ENCODE measurements at places on chromosomes 5 and 9.
A peak's percentile ranks its signal among the peaks of the same experiment; 100 is the strongest.

GRCh38 chr9:75974016-75974766, 83.7 kb downstream of the PCSK5 start:
- DNase-seq = no peak

- DNase-seq = no peak
Observed at GRCh38 chr9:38343037-38343436, 49.5 kb upstream of the ALDH1B1 start.

GRCh38 chr5:19771174-19771835, 216.7 kb downstream of the CDH18 start:
- no peak for DNase-seq

- no peak for DNase-seq
Observed at GRCh38 chr5:7251132-7251531, 144.8 kb upstream of the ADCY2 start.

GRCh38 chr9:88236511-88237478, 98.5 kb upstream of the SPATA31C2 start:
- DNase-seq = no peak

DNA sequence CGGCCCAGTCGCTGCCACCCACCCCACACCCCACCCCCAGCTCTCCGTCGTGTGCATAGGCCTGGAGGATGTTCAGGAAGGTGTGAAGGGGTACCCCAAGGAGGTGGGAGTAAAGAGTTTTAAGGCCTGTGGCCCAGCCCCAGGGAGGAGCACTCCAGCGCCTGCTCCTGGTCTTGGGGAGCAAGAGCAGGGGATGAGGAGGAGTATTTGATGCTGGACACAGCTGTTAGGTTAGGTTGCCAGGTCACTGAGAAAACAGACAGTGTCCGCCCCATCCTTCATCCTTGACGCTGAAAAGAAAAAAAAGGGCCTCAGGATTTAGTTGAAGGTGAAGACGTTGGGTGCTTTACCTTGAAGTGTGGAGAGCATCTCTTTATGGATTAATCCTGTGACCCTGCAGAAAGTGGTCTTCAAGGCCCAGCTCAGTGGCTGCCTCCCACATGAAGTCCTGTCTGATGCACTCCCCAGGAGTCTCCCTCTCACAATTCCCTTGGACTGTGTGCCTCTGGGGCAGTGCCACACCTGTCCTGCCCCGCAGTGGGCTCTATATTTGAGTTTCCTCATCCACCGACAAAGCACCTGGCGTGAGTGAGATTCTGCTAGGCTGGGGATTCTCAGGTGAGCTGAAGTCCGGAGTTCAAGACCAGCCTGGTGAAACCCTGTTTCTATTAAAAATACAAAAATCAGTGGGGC, 101.8 kb downstream of the SPRY4 start:
- no peak for DNase-seq

DNA sequence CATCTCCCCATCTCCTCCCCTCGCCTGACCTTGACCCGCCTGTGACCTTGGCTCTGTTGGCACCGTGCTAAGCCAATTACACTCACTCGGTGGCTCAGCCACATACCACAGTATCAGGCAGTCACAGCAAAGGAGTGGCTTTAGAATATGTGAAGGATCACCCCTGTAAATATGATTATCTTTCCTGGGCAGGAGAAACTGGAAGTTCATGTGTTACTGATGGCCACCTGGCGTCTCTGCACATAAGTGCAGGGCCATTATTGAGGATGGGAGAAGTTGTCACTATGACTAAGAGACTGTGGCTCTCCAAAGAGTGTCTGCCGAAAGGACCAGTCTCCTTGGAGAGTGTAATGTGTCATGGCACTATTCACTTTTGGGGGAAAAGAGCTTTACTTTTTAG, 116.9 kb upstream of the S1PR3 start:
- peak; percentile 7 for DNase-seq

DNA sequence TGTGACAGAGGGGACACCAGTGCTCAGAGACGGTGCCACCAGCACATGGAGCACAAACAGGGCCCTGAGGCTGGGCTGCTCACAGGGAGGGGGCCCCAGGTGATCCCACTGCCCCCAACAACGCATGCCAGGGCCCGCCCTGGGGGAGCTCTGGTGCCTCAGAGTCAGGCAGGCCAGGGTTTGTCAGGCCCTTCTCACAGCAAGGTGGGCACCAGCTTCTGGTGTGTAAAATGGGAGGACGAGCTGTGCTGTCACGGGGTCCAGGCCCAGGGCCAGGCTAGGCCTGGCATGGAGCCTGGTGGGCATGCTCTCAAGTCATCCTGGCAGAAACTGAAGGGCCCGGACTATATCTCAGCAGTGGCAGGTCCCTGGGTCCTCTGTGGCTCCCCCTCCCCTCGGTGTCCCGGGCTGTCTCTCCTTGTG, 34.5 kb downstream of the PRRT1B start:
- DNase-seq = no peak

GRCh38 chr9:135693265-135693664, 6.0 kb downstream of the SOHLH1 start:
- no peak for DNase-seq

DNA sequence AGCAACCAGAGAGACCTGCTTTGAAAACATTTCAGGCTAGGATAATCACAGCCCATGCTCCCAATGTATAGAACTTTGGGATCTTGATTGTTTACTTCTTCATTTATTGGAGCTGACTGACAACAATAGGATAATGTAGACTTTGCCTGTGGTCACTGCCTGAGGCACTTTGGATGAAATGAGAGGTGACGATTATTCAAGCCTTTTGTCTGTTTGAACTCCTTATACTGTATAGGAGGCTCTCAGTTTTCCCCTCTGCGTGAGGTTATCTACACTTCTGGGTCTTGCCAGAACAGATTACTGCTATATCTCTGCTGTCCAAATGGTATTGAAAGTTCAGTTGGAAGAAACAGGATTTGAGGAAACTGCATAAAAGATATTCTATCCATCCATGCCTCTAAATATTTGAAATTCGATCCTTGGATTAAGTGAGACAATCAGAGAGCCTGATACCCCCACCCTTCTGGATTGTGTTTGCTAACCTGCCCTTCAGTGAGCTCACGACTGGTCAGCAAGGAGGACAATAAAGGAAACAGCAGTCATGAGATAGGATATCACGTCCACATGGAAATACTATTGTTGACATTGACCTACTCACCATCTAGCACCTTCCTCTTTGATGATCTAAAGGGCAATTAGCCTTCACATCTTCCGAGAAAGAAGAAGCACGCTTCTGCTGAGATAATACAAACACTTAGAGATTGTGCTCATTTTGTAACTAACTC, 98.1 kb downstream of the DOCK8 start:
- DNase-seq = peak; percentile 40

- no peak for DNase-seq
Observed at GRCh38 chr9:75953218-75953617, 62.7 kb downstream of the PCSK5 start.

GRCh38 chr5:168851902-168852321, 272.7 kb upstream of the PANK3 start:
- DNase-seq = no peak

DNA sequence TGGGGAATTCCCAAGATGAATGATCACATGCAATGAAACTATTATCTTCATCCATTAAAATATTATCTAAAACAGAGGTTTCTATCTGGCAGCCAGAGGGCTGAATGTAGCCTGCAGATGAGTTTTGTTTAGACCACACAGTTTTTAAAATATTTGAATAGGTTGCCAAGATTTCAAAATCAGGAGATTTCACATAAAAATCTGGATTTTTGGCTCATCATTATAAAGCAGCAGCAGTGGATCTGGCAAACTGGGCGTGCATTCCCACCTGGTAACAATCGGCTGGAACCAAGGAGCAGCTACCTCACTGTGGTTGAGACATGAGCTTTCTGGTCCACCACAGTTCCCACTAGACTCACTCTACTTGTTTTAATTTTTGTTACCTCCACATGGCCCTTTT, 155.1 kb downstream of the BNC2 start:
- no peak for DNase-seq

GRCh38 chr5:177555665-177556064, 1.3 kb upstream of the FAM193B start:
- no peak for DNase-seq

DNA sequence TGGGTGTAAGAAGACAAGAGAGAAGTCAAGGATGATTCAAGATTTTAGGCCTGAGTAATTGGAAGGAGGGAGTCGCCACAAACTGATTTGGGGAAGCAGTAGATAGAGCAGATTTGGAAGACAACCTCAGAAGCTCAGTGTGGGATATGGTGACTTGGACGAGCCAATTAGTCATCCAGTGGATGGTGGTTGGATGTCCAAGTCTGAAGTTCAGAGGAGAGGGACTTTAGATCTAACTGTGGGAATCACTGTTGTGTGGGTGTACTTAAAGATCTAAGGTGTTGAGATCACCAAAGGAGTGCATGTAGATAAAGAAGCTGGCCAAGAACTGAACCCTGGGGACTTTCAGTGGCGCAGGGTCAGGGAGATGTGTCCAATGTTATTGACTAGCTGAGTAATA, 2.2 kb downstream of the IDNK start:
- no peak for DNase-seq

- DNase-seq = peak; percentile 84
Observed at GRCh38 chr9:16532681-16533450, 337.6 kb downstream of the BNC2 start.

DNA sequence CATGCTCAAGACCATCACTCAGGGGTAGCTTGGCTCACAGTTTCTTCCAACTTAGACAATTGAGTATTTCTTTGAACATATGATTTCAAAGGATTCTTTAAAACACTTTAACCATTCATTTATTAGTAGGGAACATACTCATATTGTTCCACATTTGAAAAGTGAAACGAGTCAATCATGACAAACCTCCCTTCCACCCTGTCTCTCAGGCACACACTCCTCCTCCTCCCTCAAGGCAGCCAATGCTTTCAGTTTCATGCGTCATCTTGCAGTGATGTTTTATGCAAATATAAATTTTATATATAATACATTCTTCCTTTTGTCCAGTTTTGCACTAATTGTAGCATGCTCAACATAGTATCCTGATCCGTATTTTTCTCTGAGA, 126.0 kb upstream of the BOD1 start:
- DNase-seq = no peak

- DNase-seq = no peak
Observed at GRCh38 chr5:178661836-178662540, 35.1 kb upstream of the CLK4 start.

- DNase-seq = no peak
Observed at GRCh38 chr5:57539281-57539701, 56.7 kb upstream of the ACTBL2 start.
